ENCODE measurements at places on chromosomes 6 and 20. TPM values are rescaled to one million over a fixed set of nuclear protein-coding genes. Genes with fewer than 3 reads are reported as not detected.
A peak's percentile ranks its signal among the peaks of the same experiment; 100 is the strongest.

Gene CLPSL2
- not detected for total RNA-seq

Gene SLC17A3
- not detected for total RNA-seq

Gene SIRPD
- total RNA-seq: not detected

Gene COL20A1
- 6.2 TPM for total RNA-seq

Gene MAP3K7
- 39.4 TPM for total RNA-seq

Gene TNF
- not detected for total RNA-seq

Gene IL20RA
- 4.6 TPM for total RNA-seq

Gene DOK5
- total RNA-seq: 20.1 TPM

Gene MAS1
- not detected for total RNA-seq

Gene GPR63
- 2.4 TPM for total RNA-seq

Gene CDYL
- 32.6 TPM for total RNA-seq

Gene GJA10
- total RNA-seq: not detected

GRCh38 chr6:39642270-39642669 lies 82.9 kb downstream of the KIF6 start:
- no peak for DNase-seq

DNA sequence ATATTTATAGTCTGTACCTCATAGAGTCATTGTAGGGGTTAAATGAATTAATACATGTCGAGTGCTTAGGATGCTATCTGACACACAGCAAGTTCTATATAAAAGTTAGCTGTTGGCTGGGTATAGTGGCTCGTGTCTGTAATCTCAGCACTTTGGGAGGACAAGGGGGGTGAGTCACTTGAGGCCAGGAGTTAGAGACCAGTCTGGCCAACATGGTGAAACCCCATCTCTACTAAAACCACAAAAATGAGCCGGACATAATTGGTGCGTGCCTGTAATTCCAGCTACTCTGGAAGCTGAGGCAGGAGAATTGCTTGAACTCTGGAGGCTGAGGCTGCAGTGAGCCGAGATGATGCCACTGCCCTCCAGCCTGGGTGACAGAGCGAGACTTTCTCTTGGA lies 222.9 kb downstream of the UBE3D start:
- no peak for DNase-seq

DNA sequence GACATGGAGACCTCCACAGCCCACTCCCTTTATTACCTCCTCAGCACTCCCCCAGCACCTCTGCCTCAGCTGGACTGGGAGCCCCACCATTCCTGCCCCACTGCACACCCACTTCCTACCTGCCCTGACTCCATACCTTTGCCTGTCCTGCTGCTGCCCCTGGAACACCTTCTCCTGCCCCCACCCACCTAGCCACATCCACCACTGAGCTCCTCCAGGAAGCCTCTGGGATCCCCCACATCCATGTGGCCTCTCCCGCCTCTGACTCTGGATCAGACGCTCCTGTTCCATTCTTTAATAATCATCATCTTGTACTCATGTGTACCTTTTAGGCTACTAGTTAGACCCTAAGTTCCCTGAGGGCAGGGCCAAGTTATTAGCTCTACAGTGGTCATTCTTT lies 2.2 kb upstream of the SDCBP2 start:
- DNase-seq: no peak

DNA sequence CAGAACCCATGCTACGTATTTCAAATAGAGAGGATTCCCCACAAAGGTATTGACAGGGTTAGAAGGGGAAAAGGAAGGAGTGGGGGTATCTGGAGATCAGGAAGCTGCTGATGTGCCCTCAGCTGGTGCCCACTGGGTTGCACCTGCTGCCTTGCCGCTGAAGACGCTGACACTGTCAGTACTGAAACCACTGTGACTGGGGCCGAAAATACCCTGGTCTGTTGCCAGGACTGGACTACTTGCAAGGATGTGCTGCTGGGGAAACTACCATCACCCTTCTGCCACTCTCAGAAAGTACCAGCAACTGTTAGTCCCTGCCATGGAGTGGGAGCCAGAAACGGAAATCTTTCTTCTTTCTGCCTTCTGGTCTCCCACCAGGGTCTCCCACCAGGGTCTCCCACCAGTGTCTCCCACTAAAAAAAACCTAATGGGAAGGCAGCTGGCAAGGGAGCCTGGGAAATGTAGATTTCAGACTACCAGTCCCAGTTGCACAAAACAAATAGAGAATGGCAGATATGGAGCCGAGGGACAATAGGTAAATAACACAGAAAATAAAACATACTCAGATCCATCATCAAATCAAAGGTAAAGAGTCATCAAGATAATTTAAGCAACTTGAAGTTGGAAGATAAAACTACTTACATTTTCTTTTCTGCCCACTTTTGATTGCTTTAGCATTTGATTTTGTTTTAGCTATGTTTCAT lies 204.8 kb downstream of the TPBG start:
- DNase-seq: peak; percentile 53

GRCh38 chr20:39874049-39874893 lies 814.8 kb downstream of the MAFB start:
- DNase-seq: peak; percentile 74

DNA sequence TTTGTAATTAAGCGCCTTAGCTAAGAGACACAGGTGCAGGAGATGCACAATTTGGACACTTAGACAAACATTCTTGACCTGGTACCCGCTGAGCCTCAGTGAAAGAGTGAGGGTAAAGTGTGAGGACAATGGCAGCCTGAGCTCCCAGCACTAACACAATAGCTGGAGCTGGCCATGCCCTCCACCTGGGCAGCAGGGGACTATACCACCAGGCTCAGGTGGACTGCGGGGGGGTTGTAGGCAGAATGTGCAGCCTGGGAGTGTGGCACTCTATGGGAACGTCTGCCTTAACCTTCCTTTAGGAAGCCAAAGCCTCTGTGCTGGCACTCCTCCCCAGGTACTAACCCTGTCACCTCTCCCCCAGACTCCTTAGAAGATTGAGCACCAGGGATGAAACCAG lies 23.6 kb downstream of the PRKN start:
- DNase-seq: no peak

- DNase-seq: no peak
Observed at GRCh38 chr6:71335544-71335943, 46.9 kb downstream of the OGFRL1 start.

GRCh38 chr20:38997622-38998021 lies 35.5 kb downstream of the DHX35 start:
- no peak for DNase-seq

DNA sequence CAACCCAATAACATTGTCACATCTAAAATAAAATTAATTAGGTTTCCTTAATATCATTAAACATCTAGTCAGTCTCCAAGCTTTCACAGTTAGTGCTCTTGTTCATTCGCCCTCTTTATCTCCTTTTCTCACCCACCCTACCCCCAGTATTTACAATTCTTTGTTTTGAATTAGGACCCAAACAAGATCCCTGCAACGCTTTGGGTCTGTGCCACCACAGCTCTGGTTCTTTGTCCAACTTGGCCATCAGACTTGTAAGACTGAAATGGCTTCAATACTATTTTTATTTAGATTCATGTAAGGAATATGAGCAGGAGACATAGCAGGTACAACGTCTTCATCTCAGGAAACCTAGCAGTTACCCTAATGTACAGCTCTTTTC lies 276.5 kb downstream of the CDKAL1 start:
- no peak for DNase-seq

- DNase-seq: no peak
Observed at GRCh38 chr6:827431-827830, 134.5 kb upstream of the EXOC2 start.

- no peak for DNase-seq
Observed at GRCh38 chr6:47165918-47166317, 123.8 kb upstream of the ADGRF1 start.

DNA sequence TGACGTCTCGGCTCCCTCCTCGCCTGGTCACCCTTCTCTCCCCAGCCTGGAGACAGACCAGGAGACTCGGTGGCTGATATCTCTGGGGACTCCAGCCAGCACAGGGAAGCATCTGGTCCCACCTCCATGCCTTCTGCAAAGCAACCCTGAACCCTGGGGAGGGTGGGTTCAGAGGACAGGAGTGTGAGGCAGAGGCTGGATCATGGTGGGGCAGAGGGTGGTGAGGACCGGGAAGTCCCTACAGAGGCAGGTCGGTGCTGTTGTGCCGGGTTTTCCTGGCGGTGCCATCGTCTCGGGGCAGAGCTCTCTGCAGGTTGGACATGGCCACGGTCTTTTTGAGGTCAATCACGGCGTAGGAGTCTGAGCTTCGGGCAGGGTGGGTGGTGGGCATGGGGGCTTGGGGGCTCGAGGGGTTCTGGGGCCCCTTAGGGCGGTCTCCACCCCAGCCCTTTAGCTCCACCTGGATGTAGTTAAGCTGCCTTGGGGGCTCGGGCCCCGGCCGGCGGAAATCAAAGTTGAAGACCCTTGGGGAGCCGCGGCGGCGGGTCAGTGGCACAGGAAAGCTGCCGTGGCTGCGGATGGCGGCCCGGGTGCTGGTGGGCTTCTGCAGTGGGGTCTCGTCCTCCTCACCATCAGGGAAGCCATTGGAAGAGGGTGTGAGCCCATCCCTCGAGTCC lies 9.2 kb downstream of the FRS3 start:
- DNase-seq: no peak

DNA sequence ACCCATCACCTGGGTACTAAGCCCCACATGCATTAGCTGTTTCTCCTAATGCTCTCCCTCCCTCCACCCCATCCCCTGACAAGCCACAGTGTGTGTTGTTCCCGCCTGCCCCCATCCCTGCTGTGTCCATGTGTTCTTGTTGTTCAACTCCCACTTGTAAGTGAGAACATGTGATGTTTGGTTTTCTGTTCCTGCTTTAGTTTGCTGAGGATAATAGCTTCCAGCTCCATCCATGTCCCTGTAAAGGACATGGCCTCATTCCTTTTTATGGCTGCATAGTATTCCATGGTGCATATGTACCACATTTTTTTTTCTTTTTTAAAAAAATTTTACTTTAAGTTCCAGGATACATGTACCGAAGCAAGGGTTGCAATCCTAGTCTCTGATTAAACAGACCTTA lies 76.7 kb downstream of the RNF217 start:
- DNase-seq: no peak

DNA sequence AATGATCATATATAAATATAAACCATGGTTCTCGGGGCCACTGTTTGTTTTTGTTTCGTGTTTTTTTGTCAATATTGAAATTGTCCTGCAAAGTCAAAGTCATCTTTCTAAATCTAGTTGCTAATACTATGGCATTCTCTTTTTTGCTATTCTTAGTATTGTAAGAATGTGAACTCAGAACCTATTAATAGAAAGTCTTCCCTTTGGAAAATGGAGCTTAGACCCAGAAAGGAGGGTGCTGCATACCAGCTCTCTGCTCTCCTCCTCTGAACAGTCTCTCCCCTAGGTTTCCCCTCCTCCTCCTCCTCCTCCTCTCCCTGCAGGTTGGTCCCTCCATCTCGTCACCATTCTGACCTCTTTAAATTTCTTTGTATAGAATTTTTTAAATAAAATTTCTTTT lies 150.4 kb upstream of the CCN2 start:
- DNase-seq: no peak

- DNase-seq: no peak
Observed at GRCh38 chr6:167957626-167958025, 39.8 kb upstream of the KIF25 start.

DNA sequence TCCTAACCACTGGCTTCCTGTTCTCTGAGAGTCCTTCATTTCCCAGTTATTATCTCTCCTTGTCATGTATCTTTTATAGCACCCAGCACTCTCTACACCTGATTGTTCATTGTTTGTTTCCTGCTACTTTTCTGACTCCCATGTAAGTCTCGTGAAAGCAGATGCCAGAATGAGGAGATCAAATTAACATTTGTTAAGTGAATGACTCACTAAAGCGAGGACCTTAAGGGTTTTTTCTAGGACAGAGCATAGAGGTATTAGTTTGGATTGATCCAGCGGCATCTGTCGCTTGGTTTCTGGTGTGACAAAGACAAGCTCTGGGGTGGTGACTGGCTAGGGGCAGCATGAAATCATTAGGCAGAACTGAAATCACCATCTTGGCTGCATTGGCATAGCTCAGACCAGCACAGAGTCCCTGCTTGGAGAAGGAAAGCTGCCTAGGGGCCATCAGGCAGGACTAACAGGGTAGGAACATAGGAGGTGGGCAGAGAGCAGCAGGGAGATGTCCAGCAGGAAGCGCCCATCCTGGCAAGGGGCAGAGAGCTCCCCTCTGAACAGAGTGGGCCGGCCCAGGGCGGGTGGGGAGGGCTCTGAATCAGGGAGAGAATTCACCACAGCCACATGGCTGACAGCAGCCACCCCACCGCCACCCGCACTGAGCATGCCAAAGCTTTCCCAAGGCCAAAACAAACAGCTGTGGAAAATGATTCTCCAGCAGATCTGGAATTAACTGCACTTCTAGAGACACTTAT lies 97.1 kb upstream of the CEP85L start:
- DNase-seq: peak; percentile 90

GRCh38 chr6:158522616-158523015 lies 37.3 kb upstream of the TMEM181 start:
- no peak for DNase-seq

GRCh38 chr6:5776706-5777390 lies 229.9 kb downstream of the NRN1 start:
- DNase-seq: peak; percentile 66

- no peak for DNase-seq
Observed at GRCh38 chr20:61313396-61313795, 61.3 kb downstream of the CDH4 start.

DNA sequence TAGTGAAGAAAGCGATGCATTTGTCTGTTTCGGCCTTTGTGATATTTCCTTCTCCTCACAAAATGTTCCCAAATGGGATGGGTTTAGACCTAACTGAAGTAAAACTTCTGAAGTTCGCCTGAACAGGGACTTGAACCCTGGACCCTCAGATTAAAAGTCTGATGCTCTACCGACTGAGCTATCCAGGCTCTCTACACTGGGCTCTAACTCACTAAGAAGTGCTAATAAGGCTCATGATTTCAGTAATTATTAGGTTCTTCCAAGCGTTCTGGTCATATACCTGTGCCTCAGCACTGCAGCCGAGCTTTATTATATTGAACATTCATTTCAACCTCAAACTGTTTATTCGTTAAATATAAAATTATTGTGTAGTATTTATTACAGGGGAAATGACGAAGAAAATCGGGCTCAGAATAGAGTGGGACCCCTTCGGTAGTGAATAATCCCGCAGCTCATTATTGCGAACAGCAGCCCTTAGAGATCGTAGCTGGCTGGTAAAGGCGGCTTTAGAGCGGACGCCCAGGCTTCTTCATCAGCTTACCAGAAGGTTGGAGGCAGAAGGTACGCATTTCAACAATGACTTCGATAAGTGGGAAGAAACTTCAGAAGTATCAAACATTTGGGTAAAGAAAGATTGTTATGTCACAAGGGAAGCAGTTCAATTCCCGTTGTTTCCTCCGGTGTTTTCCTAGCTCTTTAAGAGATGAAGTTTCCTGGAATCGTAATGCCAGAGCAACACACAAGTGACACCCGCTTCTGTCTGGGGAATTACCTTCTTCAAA lies 119.0 kb upstream of the ZNF184 start:
- DNase-seq: peak; percentile 23

GRCh38 chr6:114897536-114897935 lies 554.7 kb upstream of the HS3ST5 start:
- DNase-seq: no peak

GRCh38 chr6:120966321-120966720 lies 368.0 kb downstream of the TBC1D32 start:
- no peak for DNase-seq

GRCh38 chr6:12522347-12522746 lies 194.2 kb upstream of the PHACTR1 start:
- DNase-seq: no peak

Measured in tongue (tissue), 3 donors.